ENCODE measurements at places on chromosomes 7 and 10. TPM values are rescaled to one million over a fixed set of nuclear protein-coding genes. Genes with fewer than 3 reads are reported as not detected.
A peak's percentile ranks its signal among the peaks of the same experiment; 100 is the strongest.

GRCh38 chr10:78390051-78390450 lies 356.4 kb downstream of the RPS24 start:
- H3K4me3 ChIP-seq, result no peak overlapping the region
- no peak overlapping the region for H3K27ac ChIP-seq
- no peaks in the 10 kb centered on the region for H3K27me3 ChIP-seq
- no peak for DNase-seq
- H3K36me3 ChIP-seq, result no peaks in the 10 kb centered on the region

DNA sequence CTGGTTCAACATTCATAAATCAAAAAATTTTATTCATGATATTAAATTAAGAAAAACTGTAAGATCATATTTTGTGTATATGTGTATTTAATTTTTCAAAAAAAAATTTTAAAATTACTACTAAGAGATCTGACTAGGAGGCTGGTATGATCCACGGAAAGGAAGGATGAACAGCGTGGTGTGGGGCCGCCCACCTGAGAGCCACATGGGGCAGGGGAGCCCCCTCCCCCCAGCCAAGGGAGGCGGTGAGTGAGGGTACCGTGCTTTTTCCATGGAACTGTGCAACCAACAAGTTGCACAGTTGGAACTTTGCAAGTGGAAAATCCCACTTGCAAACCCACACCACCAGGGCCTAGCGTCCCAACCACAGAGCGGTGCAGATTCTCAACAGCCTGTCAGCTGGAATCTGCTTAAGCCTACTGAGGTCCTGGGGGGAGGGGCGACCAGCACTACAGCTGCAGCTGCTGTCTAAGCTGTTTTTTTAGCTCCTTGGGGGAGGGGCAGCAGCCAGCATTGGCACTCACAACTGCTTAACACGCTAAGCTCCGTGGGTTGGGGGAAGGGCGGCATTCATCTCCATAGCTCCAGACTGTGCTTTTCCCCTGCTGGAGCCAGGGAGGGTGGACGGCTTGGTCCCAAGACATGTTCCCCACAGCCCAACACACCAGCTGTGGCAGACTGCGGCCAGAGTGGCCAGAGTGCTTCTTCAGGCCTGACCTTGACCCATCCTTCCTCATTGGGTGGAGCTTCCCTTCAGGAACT lies 94.2 kb upstream of the IGFBP3 start:
- H3K27me3 ChIP-seq, result no peaks in the 10 kb centered on the region
- no peaks in the 10 kb centered on the region for H3K36me3 ChIP-seq
- no peak overlapping the region for H3K27ac ChIP-seq
- no peak overlapping the region for H3K4me3 ChIP-seq

GRCh38 chr7:149495785-149496641 lies 1.6 kb downstream of the ZNF746 start:
- DNase-seq, result peak; percentile 83
- no peaks in the 10 kb centered on the region for H3K4me1 ChIP-seq

GRCh38 chr7:70935854-70936253 lies 196.1 kb upstream of the GALNT17 start:
- H3K27me3 ChIP-seq, result no peaks in the 10 kb centered on the region
- H3K4me1 ChIP-seq, result no peaks in the 10 kb centered on the region
- DNase-seq, result no peak
- H3K36me3 ChIP-seq, result no peaks in the 10 kb centered on the region
- no peak overlapping the region for H3K27ac ChIP-seq
- H3K4me3 ChIP-seq, result no peak overlapping the region

DNA sequence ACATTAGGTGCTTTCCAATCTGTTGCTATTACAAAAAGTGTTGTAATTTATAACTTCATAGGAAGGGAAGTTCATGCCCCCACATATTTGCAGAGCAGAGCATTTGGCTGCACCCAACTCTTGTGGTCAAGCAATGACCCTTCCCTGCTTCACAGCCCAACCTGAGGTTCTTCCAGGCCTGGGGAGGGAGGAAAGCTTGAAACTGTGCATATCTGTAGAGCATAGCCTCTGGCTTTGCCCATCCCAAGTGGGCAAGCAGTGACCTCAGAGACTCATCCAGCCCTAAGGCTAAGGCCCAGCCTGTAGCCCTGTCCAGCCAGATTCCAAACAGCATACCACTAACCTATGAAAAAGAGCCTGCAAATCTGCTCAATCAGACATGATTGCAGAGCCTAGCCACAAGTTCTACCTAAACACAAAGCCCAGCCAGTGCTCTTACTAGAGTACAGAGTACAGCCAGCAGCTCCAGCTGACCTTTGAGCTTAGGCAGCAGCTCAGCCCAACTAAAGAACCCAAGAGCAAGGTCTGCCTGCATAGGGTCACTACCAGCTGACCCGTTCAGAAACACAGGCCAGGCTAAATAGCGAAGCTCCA lies 14.4 kb upstream of the GSTK1 start:
- peak; percentile 29 for DNase-seq
- H3K4me3 ChIP-seq, result no peak overlapping the region
- no peaks in the 10 kb centered on the region for H3K4me1 ChIP-seq
- no peaks in the 10 kb centered on the region for H3K27me3 ChIP-seq
- no peak overlapping the region for H3K27ac ChIP-seq

GRCh38 chr10:63382066-63382465 lies 83.7 kb downstream of the JMJD1C start:
- H3K27me3 ChIP-seq, result no peaks in the 10 kb centered on the region
- peaks cover 2% of the 10 kb centered on the region for H3K4me1 ChIP-seq
- no peaks in the 10 kb centered on the region for H3K36me3 ChIP-seq

- peak; percentile 33 for DNase-seq
- H3K4me1 ChIP-seq, result no peaks in the 10 kb centered on the region
These were observed 11.9 kb upstream of the GTF2IRD1 start for GRCh38 chr7:74441801-74442200.

- H3K27me3 ChIP-seq, result no peaks in the 10 kb centered on the region
- H3K4me1 ChIP-seq, result peaks cover 8% of the 10 kb centered on the region
- no peak for DNase-seq
- H3K36me3 ChIP-seq, result no peaks in the 10 kb centered on the region
These were observed 103.3 kb upstream of the FAM133B start for GRCh38 chr7:92693519-92693918.

DNA sequence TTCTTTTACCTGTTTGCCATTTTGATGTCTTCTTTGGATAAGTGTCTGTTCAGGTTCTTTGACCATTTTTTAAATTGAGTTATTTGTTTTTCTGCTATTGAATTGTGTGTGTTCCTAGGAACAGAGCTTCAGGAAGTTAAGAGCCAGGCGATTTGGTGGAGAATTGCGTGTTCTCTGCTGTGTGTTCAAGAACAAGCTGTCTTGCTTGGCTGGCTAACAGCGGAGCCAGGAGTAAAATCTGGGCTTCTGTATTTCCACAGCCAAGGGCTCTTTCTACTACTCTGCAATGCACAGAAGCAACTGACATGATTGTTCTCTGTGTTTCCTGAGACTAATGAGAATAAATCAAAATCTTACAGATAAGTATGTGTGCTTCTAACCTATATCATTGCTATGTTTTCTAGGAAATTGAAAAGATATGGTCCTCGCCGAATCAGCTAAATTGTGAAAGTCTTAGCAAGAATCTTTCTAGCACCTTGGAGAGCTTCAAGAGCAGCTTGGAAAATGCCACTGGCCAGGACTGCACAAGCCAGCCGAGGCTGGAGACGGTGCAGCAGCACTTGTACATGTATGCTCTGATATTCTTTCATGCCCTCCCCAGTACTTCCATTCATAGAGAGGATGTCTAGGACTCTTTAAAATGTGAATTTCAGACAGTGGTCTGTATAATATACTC lies 124.2 kb downstream of the ABCA13 start:
- no peaks in the 10 kb centered on the region for H3K27me3 ChIP-seq

DNA sequence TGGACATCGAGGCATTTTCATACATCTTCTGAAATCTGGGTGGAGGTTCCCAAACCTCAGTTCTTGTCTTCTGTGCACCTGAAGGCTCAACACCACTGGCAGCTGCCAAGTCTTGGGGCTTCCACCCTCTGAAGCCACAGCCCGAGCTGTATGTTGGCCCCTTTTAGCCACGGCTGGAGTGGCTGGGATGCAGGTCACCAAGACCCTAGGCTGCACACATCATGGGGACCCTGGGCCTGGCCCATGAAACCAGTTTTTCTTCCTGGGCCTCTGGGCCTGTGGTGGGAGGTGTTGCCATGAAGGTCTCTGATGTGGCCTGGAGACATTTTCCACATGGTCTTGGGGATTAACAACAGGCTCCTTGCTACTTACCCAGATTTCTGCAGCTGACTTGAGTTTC lies 62.1 kb downstream of the INPP5A start:
- no peak for DNase-seq
- no peaks in the 10 kb centered on the region for H3K4me1 ChIP-seq
- no peaks in the 10 kb centered on the region for H3K27me3 ChIP-seq
- no peak overlapping the region for H3K27ac ChIP-seq

DNA sequence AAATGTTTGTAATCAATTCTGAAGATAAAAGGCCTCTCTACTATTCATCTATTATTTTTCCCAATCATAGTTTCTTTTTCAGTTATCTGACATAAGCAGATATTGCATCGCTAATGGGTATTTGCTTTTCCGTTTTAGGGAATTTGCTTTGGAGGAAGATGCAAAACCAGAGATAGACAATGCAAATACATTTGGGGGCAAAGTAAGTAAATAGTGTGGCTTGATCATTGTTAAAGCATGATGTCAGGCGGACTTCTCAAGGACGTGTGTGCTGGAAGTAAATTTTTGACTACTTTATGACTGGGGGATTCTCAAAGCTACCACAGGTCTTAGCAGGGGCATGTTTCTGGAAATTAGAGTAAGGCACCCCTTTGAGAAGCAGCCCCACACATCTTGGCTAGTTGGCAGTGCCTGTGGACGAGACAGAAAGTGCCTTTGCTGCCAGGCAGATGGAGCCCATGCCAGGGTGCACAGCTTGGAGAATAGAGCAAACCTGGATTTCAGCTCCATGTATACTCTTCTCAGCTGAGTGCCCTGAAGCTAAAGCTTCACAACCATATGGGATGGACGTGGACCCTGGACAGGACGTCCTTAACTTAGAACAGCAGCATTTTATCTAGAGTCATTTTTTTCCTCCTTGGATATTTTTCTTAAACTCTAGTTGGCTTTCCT lies 68.6 kb downstream of the SRI start:
- H3K27ac ChIP-seq, result no peak overlapping the region
- peaks cover 3% of the 10 kb centered on the region for H3K4me1 ChIP-seq
- DNase-seq, result no peak
- no peaks in the 10 kb centered on the region for H3K36me3 ChIP-seq
- H3K4me3 ChIP-seq, result no peak overlapping the region

DNA sequence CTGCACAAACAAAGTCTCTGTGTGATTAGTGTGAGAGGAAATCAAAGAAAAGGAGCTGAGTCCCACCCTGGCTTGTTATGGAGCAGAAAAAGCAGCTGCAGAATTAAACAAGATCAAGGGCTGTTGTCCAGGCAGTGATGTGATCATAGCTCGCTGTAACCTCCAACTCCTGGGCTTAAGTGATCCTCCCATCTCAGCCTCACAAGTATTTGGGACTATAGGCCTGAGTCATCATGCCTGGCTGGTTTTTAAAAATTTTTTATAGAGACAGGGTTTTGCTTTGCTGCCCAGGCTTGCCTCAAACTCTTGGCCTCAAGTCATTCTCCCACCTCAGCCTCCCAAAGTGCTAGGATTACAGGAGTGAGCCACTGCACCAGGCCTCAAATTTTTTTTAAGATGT lies 88.9 kb downstream of the IPMK start:
- no peaks in the 10 kb centered on the region for H3K36me3 ChIP-seq
- H3K4me1 ChIP-seq, result no peaks in the 10 kb centered on the region
- no peak overlapping the region for H3K27ac ChIP-seq
- H3K27me3 ChIP-seq, result no peaks in the 10 kb centered on the region
- no peak overlapping the region for H3K4me3 ChIP-seq

DNA sequence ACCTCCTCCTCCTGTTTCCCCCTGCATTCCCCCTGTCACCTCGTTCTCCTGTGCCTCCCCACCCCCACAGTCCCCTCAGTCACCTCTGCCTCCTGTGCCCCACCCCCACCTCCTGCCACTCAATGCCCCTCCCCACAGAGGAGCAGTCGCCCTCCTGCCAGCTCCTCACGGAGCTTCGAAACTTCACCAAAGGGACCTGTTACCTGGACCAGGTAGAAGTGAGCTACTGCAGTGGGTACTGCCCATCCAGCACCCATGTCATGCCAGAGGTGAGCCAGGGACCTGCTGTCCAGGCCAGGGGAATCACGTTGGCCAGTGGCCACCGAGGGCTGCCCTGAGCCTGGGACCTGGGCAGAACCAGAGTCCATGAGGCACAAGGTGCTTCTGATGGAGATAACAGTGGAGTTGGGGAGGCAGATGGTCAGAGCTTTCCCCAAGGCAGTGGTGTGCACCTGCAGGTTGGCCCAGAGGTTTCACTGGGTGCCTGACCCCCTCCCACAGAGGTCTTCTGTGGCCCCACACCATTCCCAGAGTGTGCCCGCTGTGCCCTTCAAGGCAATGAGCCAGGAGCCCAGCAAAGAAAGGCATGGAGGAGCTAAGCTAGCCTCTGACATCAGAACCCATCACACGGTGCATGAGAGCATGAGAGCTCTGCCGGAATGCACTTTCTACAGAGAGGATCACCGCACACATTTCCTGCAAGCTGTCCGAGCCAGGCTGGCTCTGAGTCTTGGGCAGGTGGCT lies 7.0 kb upstream of the ZNF862 start:
- H3K27me3 ChIP-seq, result no peaks in the 10 kb centered on the region
- no peak overlapping the region for H3K4me3 ChIP-seq
- DNase-seq, result no peak
- H3K27ac ChIP-seq, result no peak overlapping the region
- no peaks in the 10 kb centered on the region for H3K4me1 ChIP-seq
- H3K36me3 ChIP-seq, result no peaks in the 10 kb centered on the region

DNA sequence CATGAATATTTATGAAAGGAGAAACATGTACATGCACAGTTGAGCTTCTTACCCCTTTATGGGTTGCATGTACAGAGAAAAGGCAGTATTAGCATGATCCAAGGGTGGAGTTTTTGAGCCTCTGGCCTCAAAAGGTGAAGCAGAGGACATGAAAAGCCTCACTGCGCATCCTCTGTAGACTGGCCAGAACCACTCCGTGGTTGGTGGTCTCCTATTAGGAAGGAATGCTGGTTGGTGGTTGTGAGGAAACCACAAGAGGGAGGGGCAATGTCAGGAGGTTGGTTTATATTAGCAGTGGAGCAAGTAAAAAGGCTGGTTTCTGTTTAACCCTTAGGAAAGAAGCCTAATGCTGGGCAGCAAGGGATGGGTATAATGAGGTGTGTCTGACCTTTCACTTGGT lies 37.5 kb downstream of the AHCYL2 start:
- no peak for DNase-seq
- no peaks in the 10 kb centered on the region for H3K36me3 ChIP-seq
- no peaks in the 10 kb centered on the region for H3K4me1 ChIP-seq
- no peak overlapping the region for H3K4me3 ChIP-seq
- H3K27me3 ChIP-seq, result no peaks in the 10 kb centered on the region

ASIC3 gene
- 3.1 TPM for polyA plus RNA-seq

GOLGA7B gene
- not detected for polyA plus RNA-seq

Measured in kidney (tissue), 22 donors.